Cerebellar cortex (tissue), 1 donor: ENCODE measurements at places on chromosomes 12 and 14.

GRCh38 chr12:3772380-3772779, 19.5 kb upstream of the CRACR2A start:
- DNase-seq, result no peak

GRCh38 chr14:95431199-95432143, 85.0 kb downstream of the SYNE3 start:
- no peak for DNase-seq

DNA sequence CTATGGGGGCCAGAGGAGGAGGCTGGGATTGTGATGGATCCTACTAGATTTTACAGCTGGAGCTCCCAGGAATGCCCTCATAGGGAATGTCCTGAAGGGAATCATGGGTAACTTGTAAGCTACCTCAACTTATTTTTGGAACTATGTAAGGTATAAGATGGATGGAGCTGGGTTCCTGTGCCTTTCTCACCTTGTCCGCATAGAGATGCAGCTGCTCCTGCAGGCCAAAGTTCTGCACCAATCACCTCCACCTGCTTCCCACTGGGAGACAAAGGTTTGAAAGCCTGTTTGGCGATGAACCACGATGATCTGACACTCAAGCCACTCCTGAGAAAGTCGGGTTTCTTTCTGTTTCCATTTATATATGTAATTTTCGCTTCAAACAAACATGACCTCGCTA, 648 bp upstream of the AKAP5 start:
- peak; percentile 27 for DNase-seq

DNA sequence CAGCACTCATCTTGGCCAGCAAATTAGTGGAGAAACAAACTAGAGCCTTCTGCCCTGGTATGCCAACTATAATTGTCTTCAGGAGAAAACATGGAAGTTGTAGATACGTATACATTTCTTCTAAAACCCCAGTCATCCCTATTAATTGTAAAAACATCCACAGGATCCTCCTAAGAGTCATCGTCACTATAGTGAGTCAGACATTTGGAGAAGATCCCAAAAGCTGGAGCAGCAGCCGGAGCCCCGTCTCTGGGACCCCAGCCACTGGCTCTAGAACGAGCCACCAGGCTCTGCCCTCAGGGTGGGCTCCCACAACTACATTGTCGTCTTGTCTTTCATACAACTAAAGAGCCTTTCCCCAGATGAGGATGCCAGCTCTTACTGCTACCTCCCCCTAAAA, 15.5 kb downstream of the PRKAB1 start:
- no peak for DNase-seq

- no peak for DNase-seq
Observed at GRCh38 chr12:4001841-4002240, 128.6 kb upstream of the PARP11 start.

DNA sequence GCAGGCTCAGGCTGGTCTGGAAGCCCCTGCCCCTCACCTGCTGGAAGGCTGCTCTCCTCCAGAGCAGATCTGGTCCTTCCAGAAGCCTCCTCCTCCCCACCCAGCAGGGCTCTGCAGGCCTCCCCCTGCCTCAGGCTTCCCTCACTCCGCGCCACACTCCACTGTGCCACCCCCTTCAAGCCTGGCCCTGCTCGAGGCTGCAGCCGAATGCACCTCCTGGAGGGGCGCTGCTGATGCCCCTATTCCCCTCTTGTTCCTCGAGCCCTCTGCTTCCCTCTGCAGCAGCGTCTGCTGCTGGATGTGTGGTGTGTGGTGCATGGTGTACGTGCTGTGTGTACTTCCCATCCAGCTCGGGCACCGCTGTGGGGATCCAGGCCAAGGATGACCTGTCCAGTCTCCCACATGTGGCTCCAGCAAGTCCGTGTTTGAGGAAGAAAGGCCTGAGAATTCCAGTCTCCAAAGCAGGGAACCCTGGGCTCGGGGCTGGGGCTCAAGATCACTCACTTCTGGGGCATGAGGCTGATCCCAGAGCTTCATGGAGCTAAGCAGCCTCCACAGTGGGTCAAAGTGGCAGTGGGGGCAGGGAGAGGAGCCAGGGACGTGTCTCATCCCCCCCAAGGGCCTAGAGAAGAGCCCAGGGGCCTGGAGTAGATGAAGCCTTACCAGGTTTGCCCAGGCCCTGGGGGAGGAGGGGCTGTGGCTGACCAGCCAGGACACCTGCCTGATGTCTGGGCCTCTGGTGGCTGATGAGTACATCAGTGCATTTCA, 136.0 kb upstream of the C14orf180 start:
- peak; percentile 30 for DNase-seq

- no peak for DNase-seq
Observed at GRCh38 chr12:90301095-90301494, 592.5 kb upstream of the ATP2B1 start.

- DNase-seq, result no peak
Observed at GRCh38 chr14:72478471-72478893, 415.4 kb downstream of the DPF3 start.

- DNase-seq, result no peak
Observed at GRCh38 chr14:79906994-79907393, 304.3 kb downstream of the DIO2 start.

DNA sequence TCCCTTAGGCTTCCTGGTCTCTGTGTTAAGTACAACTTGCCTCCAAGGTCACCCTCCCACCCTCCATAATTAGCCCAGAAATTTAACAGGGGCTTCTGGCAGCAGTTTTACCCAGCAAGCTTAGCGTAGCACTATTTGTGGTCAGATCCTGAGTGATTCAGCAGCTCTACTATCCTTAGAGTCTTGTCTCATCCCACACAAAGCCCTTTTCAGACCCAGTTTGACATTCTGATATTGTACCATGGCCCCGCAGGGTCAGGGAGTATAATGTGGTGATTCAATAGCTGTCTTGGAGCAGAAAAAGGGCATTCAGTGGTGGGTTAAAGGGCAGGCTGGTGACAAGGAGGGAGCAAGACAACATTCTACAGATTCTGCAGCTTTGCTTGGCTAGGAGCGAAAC, 153.8 kb upstream of the DDHD1 start:
- peak; percentile 47 for DNase-seq

GRCh38 chr14:96442355-96442754, 50.4 kb downstream of the AK7 start:
- DNase-seq, result no peak

GRCh38 chr12:43730283-43730682, 28.3 kb downstream of the PUS7L start:
- DNase-seq, result no peak

DNA sequence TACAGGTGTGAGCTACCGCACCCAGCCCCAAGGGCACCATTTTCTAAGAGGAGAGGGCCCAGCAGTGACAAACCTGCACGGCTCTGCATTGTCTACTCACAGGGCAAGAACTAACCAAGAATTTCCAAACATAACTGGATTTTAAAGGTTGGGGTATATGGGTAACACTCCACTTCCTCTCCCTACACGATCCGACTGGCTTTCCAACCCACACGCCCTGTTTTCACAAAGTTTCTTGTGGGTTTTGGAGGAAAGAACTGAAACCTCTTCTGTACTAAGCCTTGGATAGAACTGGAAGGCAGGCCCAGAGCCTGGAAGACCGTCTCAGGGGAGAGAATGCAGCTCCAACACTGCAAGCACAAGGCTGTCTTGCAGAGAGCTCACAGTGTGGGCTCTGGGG, 24.9 kb downstream of the SNRNP35 start:
- no peak for DNase-seq

DNA sequence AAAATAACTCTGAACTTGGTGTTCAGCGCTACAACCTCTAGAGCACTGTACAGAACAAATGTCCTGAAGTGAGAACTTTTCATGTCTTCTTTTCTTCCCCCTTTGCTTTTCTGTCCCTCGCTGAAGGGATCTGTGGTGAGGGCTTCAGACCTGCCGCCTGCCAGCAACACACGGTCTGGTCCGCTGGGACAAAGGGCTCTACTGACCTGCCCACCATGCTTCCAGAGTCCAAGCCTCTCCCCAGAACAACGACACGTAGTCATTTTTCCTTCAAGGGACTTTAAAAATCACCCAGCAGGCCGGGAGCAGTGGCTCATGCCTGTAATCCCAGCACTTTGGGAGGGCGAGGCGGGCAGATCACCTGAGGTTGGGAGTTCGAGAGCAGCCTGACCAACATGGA, 140.4 kb downstream of the EFCAB11 start:
- DNase-seq, result no peak

GRCh38 chr14:61247935-61248334, 33.2 kb downstream of the TMEM30B start:
- no peak for DNase-seq

DNA sequence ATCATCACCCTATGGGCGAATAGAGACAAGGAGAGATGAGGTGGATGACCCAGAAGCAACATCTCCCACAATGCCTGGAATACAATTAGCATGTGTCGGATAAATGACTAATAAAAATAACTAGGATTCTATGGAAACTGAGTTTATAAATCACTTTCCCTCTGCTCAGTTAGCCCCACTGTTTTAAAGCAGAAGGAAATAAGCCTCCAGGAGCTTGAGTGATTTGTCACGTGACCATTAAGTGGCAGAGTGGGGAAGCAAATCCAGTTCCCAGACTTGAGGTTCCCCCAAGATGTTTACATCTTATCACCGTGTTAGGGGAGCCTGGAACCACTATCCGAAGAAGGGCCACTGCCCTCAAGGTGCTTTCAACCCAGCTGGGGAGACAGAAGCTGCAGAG, 136.5 kb upstream of the CCND2 start:
- DNase-seq, result no peak

DNA sequence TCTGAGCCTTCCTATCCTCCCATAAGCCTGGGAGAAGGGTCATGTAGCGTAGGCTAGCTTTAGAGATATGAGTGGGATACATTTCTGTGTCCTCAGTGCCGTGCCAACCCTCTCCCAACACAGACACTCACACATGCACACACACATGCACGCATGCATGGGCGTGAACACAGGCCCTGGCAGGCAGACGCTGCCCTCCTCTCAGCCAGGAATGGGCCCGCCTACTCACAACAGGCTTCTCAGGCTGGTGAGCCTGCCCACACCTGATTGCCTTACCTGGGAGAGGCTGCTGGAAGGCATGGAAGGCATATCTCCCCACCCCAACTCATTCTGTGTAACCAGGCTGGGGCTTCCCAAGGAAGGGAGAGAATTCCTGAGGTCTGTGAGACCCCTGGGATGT, 12.8 kb upstream of the ACVR1B start:
- no peak for DNase-seq

DNA sequence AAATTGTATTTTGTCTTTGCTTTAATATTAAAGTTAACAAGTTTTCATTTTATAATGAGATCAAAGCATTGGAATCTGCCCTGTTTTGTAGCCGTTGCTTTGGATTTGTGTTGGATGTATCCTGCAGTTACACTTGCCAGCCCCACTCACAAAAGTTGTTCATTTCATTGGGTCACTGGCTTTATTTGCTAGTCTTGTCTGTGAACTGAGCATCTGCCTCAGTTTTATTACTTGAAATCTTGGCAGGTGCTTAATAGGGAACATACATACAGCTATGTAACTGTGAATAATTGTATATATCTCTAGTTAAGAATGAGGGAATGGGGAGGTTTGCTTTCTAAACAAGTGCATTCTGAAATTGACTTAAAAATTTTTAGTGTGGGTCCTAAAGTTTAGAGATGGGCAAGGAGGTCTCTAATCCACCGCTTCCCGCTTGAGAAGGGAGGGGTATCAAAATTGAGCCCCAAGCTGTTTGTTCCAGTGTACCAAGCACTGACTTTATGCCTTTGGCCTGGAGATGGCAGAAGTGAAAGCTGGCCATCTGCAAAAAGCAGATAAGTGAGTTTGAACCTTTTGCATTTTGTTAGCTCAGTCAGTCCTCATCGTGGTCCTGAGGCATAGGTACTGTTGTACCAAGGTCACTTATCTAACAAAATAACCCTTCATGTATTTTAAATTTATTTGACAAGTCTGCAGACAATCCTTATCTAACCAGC, 9.3 kb downstream of the EIF5 start:
- DNase-seq, result peak; percentile 26

GRCh38 chr12:32098112-32098511, 8.5 kb upstream of the BICD1 start:
- no peak for DNase-seq

- no peak for DNase-seq
Observed at GRCh38 chr12:68871921-68872320, 61.0 kb downstream of the CPM start.

GRCh38 chr14:33738491-33738890, 212.4 kb downstream of the EGLN3 start:
- no peak for DNase-seq

GRCh38 chr12:46445551-46446235, 73.1 kb upstream of the SLC38A2 start:
- no peak for DNase-seq

DNA sequence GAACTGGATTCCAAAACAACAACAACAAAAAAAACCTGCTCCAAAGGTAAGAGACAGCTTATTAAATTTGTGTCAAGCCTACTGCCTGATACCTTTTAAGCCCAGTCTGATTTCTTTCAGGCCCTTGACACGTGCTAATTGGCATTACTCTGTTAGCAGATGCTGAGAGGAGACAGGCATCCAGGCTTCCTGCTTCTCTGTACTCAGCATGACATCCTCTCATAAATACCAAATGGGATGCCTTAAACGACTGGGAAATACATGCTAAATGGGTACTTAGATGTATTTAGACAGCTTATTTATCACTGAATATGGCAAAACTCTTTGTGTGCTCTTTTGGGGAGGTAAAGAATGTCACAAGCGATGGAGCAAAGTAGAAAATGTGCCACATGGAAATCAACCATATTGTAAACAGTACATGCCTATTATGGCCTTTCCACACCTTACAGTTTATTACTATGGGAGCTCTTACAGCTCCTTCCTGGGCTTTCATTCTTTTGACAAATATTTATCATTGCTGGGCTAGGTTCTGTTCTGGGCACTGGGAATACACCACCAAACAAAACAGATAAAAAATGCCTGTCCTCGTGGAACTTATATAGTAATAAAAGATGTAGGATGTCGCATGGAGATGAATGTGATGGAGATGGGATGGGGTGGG, 11.5 kb upstream of the PCED1B start:
- peak; percentile 77 for DNase-seq

- peak; percentile 56 for DNase-seq
Observed at GRCh38 chr14:74619672-74620131, 7.7 kb upstream of the LTBP2 start.

DNA sequence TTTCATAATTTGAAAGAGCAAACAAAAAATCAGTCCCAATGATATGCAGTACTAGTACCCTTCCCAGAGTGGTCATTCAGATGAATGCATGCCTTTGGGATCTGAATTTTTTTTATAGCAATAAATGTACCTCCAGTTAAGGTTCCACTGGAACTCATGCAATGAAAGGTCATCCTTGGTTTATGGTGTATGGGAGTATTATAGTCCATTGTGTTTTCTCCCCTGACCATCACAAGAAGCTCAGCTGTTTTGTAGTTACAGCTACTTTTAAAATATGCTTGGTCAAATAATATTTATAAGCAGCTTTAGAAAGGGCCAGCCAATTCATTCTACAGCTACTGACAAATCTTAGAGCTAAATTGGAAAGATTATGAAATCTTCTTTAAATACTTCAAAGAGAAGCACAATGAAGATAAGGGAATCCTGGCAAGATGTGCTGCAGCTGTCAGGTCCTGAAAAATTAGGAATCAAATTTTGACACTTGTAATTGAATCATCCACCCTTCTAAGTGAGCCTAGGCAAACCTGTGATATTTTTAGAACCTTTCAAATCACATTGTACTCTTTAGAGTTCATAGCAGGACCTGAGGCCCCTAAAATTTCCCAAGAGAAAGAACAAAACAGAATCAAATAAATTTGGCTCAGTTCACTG, 46.5 kb downstream of the IFT81 start:
- DNase-seq, result no peak

GRCh38 chr14:78705989-78706388, 535.8 kb downstream of the NRXN3 start:
- DNase-seq, result no peak
